Kidney epithelial cell (primary cell): ENCODE measurements at places on chromosomes 12 and 14.

- DNase-seq, result no peak
Measured at GRCh38 chr12:111126331-111126730, 206.0 kb upstream of the MYL2 start.

GRCh38 chr12:56029666-56030293, 8.9 kb downstream of the IKZF4 start:
- DNase-seq, result no peak

- no peak for DNase-seq
Measured at GRCh38 chr12:127941332-127941731, 325.6 kb upstream of the TMEM132C start.

DNA sequence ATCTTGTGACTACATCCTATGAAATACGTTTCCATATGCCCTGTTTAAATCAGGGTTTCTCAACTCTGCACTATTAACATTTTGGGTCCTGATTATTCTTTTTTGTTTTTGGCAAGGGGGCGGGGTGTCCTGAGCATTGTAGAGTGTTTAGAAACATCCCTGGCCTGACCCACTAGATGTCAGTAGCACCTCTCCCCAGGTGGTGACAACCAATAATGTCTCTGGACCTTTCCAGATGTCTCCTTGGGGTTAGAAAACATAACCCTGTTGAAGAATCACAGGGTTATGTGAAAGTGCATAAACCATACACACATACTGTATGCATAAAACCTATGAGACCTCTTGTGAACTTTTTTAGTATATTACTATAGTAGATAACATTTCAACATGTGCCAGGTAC, 1.4 kb downstream of the ACAD10 start:
- no peak for DNase-seq

DNA sequence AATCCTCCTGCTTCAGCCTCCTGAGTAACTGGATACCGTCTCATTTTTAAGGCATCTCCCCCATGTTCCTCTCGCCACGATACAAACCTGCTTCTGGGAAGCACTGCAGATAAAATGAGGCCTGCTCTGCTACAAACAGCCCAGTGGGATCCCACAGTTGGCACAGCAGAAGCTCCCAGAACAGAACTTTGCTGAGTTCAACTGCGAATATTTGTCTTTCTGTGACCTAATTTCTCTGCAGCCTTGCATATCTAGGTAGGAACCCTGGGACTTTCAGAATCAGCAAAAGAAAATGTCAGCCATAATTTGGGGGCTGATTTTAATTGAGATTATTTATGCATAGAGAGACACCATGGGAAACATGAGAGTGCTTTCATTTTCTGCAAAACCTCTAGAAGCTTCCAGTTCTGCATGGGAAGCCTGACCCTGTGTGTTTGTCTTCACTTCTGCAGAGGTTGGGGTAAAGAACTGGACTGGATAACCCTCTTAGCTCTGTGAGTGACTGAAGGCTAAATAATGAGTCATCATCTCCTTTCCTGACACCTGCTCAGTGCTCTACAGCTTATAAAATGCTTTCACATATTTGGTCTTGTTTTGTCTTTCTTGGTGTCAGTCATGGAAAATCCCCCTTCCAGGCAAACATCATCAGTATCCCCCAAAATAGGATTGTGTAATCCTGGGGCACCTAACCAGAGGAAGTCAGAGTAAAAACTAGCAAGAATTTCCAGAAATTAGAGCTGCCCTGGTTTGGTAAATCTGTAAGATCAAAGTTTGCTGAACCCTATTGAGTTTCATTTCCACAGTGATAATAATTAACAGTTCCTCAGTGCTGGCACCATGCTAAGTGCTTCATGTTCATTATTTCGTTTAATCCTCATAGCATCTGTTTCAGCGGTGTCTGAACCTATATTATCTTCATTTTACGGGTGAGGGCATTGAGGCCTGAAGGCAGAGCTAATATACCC, 185.8 kb downstream of the SLC15A4 start:
- no peak for DNase-seq

DNA sequence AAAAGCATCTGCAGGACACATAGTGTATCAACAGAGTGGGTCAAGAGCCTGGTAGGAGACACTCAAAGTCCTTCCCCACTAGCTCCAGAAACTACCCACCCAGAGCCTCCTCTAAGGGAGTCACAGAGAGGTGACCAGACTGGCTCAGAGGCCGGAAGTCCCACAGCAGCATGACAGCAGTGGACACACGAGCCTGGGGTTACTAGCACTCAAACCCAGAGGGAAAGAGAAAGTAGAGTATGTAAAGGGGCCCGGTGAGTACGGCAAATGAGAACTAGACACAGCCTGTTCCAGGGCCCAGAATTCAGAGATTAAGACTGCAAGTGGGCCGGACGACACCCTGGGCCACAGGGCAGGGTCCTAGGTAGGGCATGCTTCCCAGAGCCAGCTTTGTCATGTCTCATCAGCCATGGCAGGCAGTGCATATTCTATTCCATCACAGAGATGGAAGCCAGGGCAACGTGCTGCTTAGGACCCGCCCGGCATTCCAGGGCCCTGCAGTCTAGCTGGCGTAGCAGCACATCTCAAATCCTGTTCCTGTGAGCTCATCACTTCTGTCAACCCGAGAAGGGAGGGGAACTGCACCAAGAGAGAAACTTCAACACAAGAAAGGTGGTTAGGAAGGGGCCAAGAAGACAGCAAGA, 4.2 kb downstream of the IFFO1 start:
- DNase-seq, result no peak

DNA sequence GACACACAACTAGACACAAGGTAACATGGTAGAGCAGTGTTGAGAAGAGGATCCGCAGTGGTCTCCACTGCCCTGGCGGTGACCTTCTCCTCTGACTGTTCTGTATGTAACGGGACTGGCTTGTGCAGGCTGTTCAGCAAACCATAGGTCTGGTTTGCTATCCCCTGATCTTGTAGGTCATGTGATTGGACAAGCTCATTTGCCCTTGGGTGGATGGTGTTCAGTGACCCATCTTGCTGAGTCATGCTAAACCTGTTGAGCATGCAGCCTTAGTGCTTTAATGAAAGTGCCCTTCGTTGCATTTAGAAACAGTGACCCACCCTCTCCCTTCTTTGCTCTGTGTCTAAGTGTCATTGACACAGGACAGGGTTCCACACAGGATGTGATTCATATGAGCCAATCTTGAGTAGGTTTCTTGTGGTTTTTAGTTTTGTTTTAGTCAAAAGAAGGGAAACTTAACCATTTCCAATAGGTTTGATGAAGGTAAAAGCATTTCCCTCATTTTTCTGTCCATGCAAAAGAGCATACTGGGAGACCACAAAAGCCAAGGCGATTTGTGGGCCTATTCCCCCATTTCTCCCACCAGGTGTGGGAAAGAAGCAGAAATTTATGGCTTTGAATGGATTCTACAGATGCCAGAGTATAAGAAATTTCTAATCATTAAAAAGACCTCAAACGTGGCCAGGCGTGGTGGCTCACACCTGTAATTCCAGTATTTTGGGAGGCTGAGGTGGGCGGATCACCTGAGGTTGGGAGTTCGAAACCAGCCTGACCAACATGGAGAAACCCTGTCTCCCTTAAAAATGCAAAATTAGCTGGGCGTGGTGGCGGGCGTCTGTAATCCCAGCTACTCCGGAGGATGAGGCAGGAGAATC, 32.6 kb upstream of the HIF1A start:
- peak; percentile 86 for DNase-seq
